ENCODE measurements at places on chromosomes 1 and 21. TPM values are rescaled to one million over a fixed set of nuclear protein-coding genes. Genes with fewer than 3 reads are reported as not detected.

The CACNA1E gene
- polyA plus RNA-seq, result 0.03 TPM

The OPN3 gene
- polyA plus RNA-seq, result 15.1 TPM

The VWA5B1 gene
- polyA plus RNA-seq, result not detected

The NECTIN4 gene
- 14.2 TPM for polyA plus RNA-seq

The FLVCR1 gene
- polyA plus RNA-seq, result 2.2 TPM

The RIIAD1 gene
- not detected for polyA plus RNA-seq

The SYCP1 gene
- not detected for polyA plus RNA-seq

The NR1I3 gene
- polyA plus RNA-seq, result not detected

The FAM72C gene
- polyA plus RNA-seq, result 0.19 TPM

The KIF26B gene
- polyA plus RNA-seq, result 0.15 TPM

The SERTAD4 gene
- polyA plus RNA-seq, result 2.2 TPM

The AMY2A gene
- polyA plus RNA-seq, result 2.3 TPM

The IGSF21 gene
- polyA plus RNA-seq, result 0.68 TPM

The SLC6A17 gene
- polyA plus RNA-seq, result not detected

The CRNN gene
- polyA plus RNA-seq, result 3.1 TPM

The EPHB2 gene
- polyA plus RNA-seq, result 1.8 TPM

- no peak overlapping the region for H3K27ac ChIP-seq
- no peaks in the 10 kb centered on the region for H3K4me1 ChIP-seq
- H3K27me3 ChIP-seq, result no peaks in the 10 kb centered on the region
- H3K4me3 ChIP-seq, result no peak overlapping the region
Measured at GRCh38 chr1:97745912-97746311, 174.9 kb downstream of the DPYD start.

GRCh38 chr1:103129796-103130195 is 21.5 kb upstream of the COL11A1 start:
- H3K4me3 ChIP-seq, result no peak overlapping the region
- DNase-seq, result no peak
- no peak overlapping the region for H3K27ac ChIP-seq
- no peaks in the 10 kb centered on the region for H3K27me3 ChIP-seq
- no peaks in the 10 kb centered on the region for H3K36me3 ChIP-seq
- H3K4me1 ChIP-seq, result no peaks in the 10 kb centered on the region

DNA sequence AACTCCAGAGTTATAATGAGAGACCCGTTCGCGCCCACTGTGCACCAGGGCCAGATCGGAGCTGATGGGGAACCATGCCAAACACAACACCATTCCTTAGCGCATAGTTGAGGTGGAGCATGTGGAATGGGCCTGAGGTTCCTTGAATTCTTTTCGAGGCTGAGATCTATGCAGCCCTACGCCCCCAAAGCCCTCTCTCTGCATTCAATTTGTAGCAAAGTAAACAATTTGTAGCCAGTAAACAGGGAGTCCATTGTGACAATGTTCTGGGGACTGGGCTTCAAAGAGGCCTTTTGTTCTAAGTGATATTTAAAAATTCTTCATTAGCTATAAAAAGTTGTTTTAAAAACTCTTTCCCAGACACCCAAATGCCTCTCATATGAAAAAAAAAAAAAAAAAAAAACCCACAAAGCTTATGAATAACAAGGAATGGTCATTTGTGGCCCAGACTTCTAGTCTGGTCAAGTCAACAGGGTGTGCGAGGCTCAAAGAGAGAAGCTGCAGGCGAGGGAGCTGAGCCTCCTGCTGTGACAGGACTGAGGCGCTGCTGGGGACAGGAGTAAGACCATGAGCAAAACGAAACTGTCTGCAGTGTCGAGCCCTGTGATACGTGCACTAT is 30.6 kb upstream of the KCNE2 start:
- no peak overlapping the region for H3K27ac ChIP-seq
- no peaks in the 10 kb centered on the region for H3K4me1 ChIP-seq
- no peak for DNase-seq
- no peaks in the 10 kb centered on the region for H3K27me3 ChIP-seq

- peak overlapping the region; percentile 100 for H3K4me3 ChIP-seq
- no peak for DNase-seq
- H3K27me3 ChIP-seq, result no peaks in the 10 kb centered on the region
- H3K36me3 ChIP-seq, result no peaks in the 10 kb centered on the region
- peaks cover 57% of the 10 kb centered on the region for H3K4me1 ChIP-seq
- H3K27ac ChIP-seq, result peak overlapping the region; percentile 97
Measured at GRCh38 chr1:151612501-151613281, 841 bp downstream of the SNX27 start.

- no peaks in the 10 kb centered on the region for H3K36me3 ChIP-seq
- H3K4me1 ChIP-seq, result no peaks in the 10 kb centered on the region
- peak; percentile 49 for DNase-seq
- no peak overlapping the region for H3K27ac ChIP-seq
- peaks cover 40% of the 10 kb centered on the region for H3K27me3 ChIP-seq
Measured at GRCh38 chr1:36924282-36924811, 110.0 kb downstream of the GRIK3 start.

DNA sequence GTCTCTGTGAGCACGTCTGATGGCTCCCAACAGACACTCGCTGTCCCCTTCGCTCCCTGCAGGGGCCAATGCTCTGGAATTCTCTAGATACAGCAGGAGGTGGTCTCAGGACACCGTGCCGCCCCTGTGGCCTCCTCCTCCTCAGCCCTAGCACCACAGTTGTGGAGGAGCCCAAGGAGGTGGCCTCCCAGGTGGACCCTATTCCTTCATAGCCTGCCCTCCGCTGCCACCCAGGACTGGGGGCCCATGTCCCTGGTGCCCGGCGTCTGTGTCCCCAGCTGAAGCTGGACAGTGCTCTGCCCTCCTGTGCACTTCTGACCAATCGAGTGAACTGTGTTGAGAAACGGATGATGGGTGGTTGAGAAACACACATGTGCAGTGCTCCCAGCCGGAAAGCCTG is 149.8 kb upstream of the ARHGEF16 start:
- no peak overlapping the region for H3K4me3 ChIP-seq
- DNase-seq, result no peak
- H3K4me1 ChIP-seq, result no peaks in the 10 kb centered on the region
- H3K27me3 ChIP-seq, result no peaks in the 10 kb centered on the region
- no peak overlapping the region for H3K27ac ChIP-seq

GRCh38 chr1:99216956-99217355 is 47.3 kb upstream of the PLPPR4 start:
- no peaks in the 10 kb centered on the region for H3K36me3 ChIP-seq
- no peak overlapping the region for H3K27ac ChIP-seq
- DNase-seq, result no peak

GRCh38 chr1:202210385-202210784 is 16.8 kb downstream of the LGR6 start:
- H3K27me3 ChIP-seq, result peaks cover 74% of the 10 kb centered on the region
- peaks cover 12% of the 10 kb centered on the region for H3K4me1 ChIP-seq
- no peak overlapping the region for H3K4me3 ChIP-seq
- H3K36me3 ChIP-seq, result no peaks in the 10 kb centered on the region

DNA sequence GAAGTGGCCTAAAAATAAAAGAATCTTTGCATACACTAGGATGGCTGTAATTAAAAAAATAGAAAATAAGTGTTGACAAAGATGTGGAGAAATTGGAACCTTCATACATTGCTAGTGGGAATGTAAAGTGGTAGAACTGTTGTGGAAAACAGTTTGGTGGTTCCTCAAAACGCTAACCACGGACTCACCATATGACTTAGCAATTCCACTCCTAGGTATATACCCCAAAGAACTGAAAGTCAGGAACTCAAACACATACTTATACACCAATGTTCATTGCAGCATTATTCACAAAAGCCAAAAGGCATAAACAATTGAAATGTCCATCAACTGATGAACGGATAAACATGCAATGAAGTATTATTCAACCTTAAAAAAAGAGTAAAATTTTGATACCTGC is 10.8 kb upstream of the HMGCL start:
- no peak overlapping the region for H3K4me3 ChIP-seq
- no peaks in the 10 kb centered on the region for H3K36me3 ChIP-seq
- H3K27ac ChIP-seq, result no peak overlapping the region
- H3K27me3 ChIP-seq, result no peaks in the 10 kb centered on the region
- H3K4me1 ChIP-seq, result peaks cover 15% of the 10 kb centered on the region
- no peak for DNase-seq

GRCh38 chr21:35361988-35362387 is 312.9 kb upstream of the RUNX1 start:
- no peaks in the 10 kb centered on the region for H3K36me3 ChIP-seq
- DNase-seq, result no peak
- no peak overlapping the region for H3K4me3 ChIP-seq

DNA sequence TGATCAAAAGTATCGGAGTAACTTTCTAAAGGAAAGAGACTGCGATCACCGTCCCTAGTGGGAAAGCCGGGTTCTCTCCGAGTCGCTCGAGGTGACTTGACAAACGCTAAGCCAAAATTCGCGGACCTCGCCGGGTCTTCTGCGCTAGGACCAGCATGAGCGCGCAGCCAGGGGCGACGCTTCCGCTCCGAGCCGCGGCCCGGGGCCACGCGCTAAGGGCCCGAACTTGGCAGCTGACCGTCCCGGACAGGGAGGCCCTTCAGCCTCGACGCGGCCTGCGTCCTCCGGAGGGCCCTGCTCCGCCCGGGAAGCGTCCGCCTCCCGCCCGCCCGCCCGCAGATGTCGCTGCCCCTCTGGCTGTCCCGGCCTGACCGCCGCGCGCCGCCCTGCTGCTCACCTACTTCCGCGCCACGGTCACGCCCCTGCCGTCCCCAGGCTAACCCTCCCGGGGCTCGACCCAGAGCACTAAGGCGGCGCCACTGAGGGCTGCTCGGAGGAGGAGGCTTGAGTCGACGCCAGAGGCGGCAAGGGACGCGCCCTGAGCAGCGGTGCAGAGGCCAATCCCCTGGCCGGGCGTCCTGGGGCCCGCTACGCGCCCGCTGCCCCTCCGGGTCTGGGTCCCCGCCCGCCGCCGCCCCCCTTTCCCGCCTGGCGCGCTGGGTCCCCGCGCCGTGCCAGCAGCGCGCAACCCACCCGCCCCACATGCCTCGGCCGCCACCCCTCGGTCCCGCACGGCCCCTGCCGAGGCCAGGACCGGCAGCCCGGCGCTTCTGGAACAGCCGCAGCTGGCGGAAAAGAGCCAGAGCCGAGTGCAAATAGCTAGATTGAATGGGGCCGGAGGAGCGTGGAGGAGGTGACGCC is 896 bp upstream of the DUSP10 start:
- peak overlapping the region; percentile 72 for H3K4me3 ChIP-seq
- peak; percentile 94 for DNase-seq
- peak overlapping the region; percentile 97 for H3K27ac ChIP-seq
- peaks cover 24% of the 10 kb centered on the region for H3K4me1 ChIP-seq
- no peaks in the 10 kb centered on the region for H3K36me3 ChIP-seq

GRCh38 chr1:113021430-113022085 is 51.4 kb upstream of the LRIG2 start:
- DNase-seq, result peak; percentile 32
- H3K4me3 ChIP-seq, result no peak overlapping the region
- no peaks in the 10 kb centered on the region for H3K4me1 ChIP-seq
- no peaks in the 10 kb centered on the region for H3K36me3 ChIP-seq
- H3K27ac ChIP-seq, result peak overlapping the region; percentile 64

GRCh38 chr1:14304381-14304865 is 294.1 kb upstream of the KAZN start:
- no peak overlapping the region for H3K4me3 ChIP-seq
- peak overlapping the region; percentile 60 for H3K27ac ChIP-seq
- H3K27me3 ChIP-seq, result no peaks in the 10 kb centered on the region
- no peaks in the 10 kb centered on the region for H3K4me1 ChIP-seq
- no peaks in the 10 kb centered on the region for H3K36me3 ChIP-seq

DNA sequence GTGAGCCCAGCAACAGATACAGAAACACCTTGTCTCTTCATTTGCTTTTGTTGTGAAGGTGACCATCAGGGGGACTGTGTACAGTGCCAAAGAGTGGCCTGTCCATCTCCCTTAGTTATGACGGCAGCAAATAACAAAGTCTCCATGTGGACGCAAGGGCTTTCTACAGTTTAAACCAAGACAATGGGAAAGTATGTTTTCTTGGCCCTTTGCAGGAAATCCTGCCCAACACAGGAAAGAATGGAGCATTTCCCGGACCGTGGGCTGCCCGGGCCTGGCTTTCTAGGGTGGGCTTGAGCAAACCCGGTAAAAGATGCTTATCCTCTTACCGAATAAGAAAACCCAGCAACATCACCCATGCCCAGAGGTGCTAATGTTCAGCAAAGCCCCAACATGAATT is 87.3 kb downstream of the ZBTB18 start:
- H3K4me3 ChIP-seq, result no peak overlapping the region
- H3K27me3 ChIP-seq, result no peaks in the 10 kb centered on the region
- no peak for DNase-seq
- H3K27ac ChIP-seq, result no peak overlapping the region

GRCh38 chr1:247551721-247552120 is 2.8 kb downstream of the GCSAML start:
- DNase-seq, result no peak
- no peaks in the 10 kb centered on the region for H3K27me3 ChIP-seq
- no peak overlapping the region for H3K4me3 ChIP-seq
- H3K27ac ChIP-seq, result no peak overlapping the region

DNA sequence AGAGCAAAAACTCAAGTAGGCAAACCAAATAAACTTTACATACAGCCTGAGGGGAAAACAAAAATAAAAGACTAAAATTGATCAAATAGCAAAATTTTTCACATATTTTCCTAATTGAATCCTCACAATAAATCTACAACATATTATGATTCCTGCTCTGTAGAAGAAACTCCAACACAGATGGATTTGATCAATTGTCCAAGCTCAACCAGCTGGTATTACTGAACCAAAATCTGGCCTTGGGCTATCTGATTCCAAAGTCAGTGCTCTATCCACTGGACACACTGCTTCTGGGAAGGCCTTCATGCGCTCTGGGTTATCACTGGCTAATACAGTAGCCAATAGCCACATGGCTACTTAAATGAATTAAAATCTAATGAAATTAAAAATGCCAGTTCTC is 39.3 kb downstream of the PCNX2 start:
- no peaks in the 10 kb centered on the region for H3K27me3 ChIP-seq
- H3K4me3 ChIP-seq, result no peak overlapping the region
- DNase-seq, result no peak
- H3K27ac ChIP-seq, result no peak overlapping the region
- peaks cover 7% of the 10 kb centered on the region for H3K4me1 ChIP-seq

DNA sequence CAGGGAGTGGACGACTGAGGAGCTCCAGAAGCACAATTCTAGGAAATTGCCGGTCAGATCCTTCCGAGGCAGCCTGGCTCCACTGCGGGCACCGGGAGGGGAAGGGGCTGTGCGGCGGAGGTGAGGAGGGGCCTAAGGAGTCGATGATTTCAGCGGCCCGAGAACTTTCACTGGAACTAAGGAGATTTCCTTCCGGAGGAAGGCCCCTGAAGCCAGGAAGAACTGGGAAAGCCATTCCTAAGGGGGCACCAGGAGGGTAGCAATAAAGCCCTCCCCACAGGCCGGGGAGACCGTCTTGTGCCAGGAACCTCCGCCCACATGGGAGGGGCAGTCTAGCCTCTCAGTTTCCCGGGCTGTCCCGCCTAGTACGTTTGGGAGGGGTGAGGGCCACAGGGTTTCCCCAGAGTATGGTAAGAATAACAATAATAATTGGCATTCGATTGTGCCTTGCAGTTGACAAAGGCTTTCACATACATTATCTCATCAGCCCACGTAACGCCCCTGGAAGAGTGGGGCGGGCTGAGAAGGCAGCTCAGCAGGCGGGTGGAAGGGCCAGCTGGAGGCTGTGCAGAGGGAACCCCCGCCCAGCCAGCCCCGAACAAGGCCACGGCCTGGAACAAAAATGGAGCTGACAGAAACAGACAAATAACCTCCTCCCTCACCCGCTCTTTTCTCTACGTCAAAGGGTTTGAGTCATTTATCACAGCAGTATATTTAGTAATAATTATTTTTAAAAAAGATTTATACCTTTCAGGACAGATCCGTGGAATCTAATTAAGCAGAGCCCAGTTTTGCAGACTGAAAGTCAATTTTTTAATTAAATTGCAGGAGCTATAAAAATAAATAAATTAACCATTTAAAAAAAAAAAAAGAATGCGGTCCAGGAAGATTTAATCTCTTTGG is 19.8 kb downstream of the NPR1 start:
- no peak overlapping the region for H3K4me3 ChIP-seq
- H3K27me3 ChIP-seq, result no peaks in the 10 kb centered on the region
- DNase-seq, result no peak

Data from stomach (tissue), 19 donors.